Stimulated activated CD8-positive, alpha-beta memory T cell treated with anti-CD3 and anti-CD28 coated beads, Interleukin-7, amount 100 ng/mL, for 1 hour (primary cell): ENCODE measurements at places on chromosomes 13 and 19.

- no peak for DNase-seq
Measured at GRCh38 chr19:34731019-34731829, 2.8 kb upstream of the ZNF181 start.

- DNase-seq = no peak
Measured at GRCh38 chr13:105804561-105805190, 730.8 kb downstream of the EFNB2 start.

DNA sequence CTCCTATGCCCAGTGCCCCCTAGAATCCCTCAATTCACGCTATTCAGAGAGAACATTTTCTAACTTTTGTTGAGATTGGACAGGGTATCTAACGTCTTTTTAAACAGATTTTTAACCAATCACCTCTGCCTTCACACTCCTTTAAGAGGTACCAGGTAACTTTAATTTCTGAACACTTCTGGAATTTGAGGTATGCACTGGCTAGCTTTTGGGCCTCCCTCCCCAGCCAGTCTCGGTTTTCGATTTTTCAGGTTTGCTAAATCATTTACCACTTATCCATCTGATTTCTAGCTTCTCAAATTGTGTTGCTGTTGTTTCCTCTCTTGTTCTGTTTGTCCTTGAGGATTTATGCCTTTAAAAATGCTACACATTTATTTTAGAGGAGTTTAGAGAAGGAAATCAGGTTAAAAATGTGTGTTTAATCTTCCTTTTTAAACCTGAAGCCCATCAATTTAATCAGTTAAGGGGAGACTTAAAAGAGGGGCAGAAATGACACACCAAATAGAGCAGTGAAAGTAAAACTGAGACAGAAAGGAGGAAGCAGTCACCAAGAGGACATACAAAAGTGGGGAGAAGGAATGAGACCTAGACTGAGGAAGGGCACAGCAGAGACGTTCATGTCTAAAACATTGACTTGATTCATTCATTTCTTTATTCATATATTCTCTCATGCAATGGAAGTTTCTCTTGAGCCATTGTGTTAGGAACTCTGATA is 139.6 kb upstream of the HTR2A start:
- DNase-seq = no peak

GRCh38 chr19:9523885-9524474 is 14.5 kb downstream of the ZNF426 start:
- DNase-seq = no peak

DNA sequence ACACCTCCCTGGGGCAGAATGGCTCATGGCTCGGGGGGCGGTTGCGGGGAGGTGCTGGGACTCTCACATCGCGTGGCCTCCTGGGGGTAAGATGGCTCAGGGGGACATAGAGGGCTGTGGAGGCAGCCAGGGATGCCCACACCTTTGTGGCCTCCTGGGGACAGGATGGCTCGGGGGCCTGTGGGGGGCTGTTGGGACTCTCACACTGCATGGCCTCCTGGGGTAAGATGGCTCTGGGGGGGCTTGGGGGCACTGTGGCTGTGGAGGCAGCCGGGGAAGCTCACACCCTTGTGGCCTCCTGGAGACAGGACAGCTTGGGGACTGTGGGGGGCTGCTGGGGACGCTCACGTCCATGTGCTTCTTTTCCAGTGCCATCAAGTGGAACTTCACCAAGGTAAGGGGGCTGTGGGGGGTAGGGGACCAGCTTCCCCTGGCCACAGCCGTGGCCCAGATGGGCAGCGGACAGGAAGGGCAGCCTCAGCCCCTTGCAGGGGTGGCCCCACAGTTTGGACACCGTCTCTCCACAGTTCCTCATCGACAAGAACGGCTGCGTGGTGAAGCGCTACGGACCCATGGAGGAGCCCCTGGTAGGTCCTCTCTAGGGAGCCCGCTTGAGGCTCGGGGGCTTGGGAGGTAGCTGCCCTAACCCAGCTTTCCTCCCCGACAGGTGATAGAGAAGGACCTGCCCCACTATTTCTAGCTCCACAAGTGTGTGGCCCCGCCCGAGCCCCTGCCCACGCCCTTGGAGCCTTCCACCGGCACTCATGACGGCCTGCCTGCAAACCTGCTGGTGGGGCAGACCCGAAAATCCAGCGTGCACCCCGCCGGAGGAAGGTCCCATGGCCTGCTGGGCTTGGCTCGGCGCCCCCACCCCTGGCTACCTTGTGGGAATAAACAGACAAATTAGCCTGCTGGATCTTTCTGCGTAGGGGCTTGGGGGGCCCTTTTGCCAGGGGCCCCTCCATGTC is 2.4 kb downstream of the GPX4 start:
- DNase-seq = no peak

GRCh38 chr19:31511696-31512095 is 162.5 kb upstream of the TSHZ3 start:
- DNase-seq = no peak

DNA sequence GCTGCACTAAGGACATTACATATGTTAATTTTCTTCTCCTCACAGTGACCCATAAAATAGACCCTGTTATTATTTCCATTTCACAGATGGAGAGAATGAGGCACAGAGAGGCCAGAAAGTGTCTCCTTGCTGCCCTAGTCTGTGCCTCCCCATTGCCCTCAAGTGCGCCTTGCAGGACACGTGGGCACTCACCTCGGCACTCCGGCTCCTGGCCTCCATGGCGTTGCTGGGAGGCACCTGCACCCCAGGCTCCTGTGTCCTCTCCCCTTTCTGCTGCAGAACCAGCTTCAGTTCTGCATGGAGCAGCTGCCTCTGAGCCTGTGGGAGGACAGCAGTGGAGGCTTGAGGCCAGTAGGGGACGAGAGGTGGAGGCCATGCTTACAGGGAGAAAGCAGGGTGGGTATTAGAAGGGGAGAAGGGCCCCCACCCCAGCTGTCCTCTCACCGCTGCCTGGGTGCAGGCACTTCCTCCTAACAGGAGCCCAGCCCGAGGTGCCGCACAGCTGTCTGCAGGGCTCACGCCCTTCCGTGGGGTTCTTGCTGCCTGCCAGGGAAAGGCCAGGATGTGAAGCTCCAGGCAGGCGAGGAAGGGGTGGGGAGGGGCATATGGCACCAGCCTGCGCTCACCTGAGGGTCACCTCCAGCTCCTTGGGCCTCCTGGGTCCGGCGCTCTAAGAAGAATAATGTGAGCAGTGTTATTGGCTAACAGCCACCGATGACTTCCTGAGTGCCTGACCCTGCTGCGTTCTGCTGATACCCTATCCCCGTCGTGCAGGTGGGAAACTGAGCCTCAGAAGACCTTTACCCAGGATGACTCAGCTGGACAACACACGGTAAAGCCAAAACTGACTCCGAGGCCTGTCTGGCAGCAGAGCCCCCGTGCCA is 5.2 kb downstream of the PRX start:
- DNase-seq = no peak

DNA sequence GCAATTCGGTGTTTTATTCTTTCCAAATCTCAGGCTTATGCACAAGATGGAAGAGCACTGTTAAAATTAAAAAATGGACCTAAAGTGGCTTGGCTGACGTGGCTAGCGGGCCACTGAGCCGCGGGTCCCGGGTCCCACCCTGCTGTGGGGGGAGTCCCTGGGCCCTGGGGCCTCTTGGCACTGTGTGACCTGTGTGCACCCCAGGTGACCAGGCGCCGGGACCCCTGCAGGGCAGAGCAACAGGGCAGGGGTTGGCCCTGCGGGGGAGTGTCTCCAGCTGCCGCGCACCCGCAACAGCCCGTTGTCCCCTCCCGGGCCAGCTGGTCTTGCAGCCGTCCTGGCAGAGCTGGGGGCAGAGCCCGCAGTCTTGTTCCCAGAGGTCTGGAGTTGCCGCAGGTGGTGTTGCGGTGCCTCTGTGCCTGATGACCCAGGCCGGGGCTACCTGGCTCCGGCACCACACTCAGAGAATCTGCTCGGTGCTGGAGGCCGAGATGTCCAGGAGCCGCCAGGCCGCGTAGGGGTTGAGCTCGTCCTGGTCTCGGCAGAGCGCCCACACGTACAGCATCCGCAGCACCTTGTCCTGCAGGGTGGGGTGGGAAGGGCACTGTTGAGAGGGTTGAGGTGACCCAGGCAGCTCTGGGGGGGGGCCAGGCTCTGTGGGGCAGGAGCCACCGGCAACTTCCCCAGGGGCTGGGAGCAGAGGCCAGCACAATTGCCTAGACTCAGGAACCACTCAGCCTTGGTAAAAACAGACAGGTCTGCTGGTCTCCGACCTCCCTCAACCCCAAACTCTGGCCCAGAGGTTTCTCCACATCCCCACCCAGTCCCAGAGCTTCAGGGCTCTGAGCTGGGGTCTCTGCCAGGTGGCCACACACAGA is 1.0 kb upstream of the CTXN1 start:
- no peak for DNase-seq

DNA sequence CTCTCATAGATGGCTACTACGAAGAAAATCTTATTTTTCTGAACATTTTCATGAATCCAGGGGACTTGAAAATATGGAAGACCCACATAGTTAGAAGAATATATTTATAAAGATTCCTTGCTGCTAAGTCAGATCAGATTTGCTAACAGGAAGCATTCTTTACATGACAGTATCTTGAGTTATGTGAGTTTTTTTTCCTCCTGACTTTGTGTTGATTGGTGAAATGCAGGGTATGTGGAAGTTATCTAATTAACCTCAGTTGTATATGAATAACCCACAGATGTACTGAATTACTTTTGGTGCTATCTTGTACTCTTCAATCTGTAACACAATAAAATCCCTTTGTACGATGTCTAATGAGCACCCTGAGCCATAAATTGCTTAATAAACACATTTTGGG is 53.8 kb downstream of the ESD start:
- no peak for DNase-seq

DNA sequence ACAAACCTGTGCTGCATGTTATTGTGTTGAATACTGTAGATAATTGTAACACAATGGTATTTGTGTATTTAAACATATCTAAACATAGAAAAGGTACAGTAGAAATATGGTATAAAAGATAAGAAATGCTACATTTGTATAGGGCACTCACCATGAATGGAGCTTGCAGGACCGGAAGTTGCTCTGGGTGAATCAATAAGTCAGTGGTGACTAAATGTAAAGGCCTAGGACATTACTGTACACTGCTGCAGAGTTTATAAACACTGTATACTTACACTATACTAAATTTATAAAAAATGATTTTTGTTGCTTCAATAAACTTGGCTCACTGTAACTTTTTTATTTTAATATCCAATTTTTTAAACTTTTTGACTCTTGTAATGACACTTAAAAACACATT is 34.4 kb downstream of the LMO7 start:
- no peak for DNase-seq

- DNase-seq = no peak
Measured at GRCh38 chr13:87884884-87885283, 213.7 kb downstream of the SLITRK5 start.

DNA sequence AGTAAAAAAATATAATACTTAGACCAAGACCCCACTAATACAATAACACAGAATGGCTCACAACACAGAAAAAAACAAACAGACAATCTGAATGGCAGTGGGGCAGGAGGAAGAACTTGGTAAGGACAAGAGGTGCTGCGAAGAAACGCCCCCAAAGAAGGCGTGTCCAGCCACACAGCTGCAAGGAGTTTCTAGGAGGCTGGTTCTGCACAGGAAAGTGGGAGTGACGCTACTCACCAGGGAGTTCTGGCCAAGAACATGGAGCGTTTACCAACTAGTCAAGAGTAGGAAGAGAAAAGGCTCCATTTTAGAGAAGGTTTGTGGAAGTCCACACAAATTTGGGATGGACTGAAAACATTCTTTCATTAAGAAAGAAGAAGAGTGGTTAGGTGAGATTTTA is 95.3 kb upstream of the SLC15A1 start:
- DNase-seq = no peak

DNA sequence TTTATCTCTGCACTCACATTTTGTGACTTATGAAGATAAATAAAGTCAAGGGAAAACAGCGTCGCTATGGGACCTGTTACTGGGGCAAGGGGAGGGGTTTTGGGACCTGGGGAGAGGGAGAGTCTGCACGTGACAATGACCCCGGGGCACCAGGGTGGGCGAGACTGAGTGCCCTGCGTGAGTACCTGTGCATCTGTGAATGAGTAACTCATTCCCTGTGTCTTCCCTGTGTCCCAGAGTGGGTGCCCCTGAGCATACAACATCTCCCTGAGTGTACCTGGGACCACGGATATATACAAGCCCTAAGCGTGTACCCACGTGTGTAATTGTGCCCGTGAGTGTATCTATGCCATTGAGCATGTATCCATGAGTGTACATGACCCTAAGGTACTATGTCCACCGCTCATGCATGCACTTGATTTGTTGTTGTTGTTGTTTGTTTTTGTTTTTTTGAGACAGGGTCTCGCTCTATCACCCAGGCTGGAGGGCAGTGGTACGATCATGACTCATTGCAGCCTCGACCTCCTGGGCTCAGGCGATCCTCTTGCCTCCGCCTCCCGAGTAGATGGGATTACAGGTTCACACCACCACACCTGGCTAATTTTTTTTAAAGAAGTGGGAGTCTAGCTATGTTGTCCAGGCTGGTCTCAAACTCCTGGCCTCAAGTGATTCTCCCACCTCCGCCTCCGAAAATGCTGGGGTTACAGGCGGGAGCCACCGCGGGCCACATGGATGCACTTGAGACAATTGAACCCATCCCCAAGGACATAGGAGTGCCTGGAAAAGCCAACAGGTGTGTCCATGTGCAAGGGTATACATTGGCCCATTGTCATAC is 645 bp upstream of the TRAPPC5 start:
- DNase-seq = no peak
